ENCODE measurements at places on chromosomes 7 and 10.
A peak's percentile ranks its signal among the peaks of the same experiment; 100 is the strongest.

- no peak for DNase-seq
Measured at GRCh38 chr7:134502463-134503371, 24.6 kb upstream of the AKR1B10 start.

GRCh38 chr7:54664235-54665228 lies 94.5 kb downstream of the SEC61G start:
- DNase-seq = peak; percentile 50

GRCh38 chr7:154424350-154424749 lies 372.2 kb downstream of the DPP6 start:
- peak; percentile 81 for DNase-seq

DNA sequence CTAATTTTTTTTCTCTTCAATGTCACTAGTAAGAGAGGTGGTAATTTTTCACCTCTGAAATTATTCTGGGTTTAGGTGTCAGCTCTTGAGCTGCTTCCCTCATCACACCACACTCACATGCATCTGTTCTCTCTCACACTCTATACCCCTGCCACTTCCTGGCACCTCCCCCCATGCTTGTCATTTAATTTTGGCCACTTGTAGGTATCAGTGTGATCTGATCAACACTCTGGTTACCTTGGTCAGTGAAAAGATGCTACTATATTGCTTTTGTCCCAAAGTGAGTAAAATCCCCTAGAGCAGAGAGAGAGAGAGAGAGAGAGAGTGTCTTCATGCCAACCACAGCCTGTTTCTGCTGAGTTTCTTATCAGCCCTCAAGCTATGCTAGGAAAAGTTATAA lies 42.5 kb downstream of the STK17A start:
- no peak for DNase-seq

- DNase-seq = no peak
Measured at GRCh38 chr10:99698504-99699080, 33.3 kb downstream of the COX15 start.

DNA sequence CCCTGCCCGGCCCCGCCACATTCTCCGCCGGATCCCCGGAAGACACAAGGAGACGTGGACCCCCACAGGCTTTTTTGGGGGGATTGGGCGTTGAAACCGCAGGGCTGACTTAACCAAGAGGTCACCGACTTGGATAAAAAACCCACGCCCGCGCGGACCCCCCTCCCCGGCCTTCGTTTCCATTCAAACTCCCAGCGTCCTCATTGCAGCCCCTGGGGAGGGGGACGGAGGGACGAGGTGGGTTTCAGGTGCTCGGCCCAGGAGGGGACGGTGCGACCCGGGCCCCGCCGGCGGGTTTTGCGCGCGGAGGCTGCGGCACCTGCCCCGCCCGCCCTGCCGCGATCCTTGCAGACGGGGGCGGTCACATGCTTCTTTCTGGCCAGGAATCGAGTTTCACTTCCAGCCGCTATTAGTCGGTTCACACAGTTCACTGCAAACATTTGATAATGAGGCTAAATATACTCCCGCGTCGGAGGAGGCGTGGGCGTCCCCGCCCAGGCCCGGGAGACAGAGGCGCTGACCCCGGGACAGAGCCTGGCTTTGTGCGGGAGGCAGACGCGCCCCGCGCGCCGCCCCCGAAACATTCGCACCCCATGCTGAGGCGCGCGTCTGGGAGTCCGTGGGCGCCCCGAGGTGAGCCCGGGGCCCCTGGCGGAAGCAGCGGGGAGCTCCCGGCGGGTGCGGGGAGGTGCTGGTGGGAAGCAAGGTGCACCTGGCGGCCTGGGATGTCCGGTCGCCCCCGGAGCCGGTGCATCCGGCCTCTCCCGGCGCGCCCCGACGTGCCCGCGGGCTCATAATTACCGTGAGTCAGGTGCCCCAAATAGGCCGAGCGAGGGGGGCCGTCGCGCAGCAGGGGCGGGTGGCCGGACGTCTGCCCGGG lies 2.7 kb upstream of the PDGFA start:
- DNase-seq = peak; percentile 53

- DNase-seq = peak; percentile 78
Measured at GRCh38 chr7:129218514-129219062, 6.2 kb upstream of the AHCYL2 start.

- DNase-seq = no peak
Measured at GRCh38 chr7:157061979-157062378, 51.5 kb upstream of the MNX1 start.

DNA sequence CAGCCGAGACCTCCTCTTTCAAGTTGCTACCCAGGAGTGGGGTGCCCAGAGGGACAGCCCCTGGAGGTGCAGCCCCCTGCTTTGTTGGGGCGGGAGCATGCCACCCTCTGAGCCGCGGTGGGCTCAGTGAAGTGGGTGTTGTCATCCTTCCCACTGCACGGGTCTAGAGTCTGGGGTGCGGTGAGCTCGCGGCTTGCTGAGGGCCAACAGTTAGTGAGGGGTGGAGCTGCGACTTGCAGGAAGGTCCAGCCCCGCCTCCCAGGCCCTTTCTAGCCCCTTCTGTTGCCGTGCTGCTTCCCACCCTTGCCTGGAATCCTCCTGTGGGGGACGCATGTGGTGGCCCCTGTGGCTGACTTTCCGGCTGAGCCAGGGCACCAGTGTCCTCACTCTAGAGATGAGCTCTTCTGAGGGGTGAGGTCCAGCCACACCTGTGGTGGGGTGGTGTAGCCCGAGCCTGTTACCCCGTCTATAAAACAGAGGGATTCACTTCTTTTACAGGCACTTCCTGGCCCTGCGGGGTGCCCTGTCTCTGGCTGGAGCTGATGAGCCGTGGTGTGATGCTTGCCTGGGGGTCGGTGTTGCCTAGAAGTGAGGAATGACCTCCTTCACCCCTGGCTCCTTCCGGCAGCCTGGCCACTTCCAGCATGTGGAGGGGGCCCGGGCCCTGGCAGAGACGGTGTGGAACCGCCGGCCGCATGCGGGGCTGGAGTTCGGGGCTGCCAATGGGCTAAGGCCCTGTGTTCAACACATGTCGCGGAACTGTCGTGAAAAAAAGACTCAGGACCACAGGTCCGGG lies 127.9 kb downstream of the FAM53B start:
- DNase-seq = no peak

Measured in NCI-H1105 treated with DMSO at 0.1 percent for 48 hours (cell line).